ENCODE measurements at places on chromosomes 11 and 22.

- peak; percentile 32 for DNase-seq
Measured at GRCh38 chr22:19105867-19106802, 16.1 kb downstream of the DGCR2 start.

DNA sequence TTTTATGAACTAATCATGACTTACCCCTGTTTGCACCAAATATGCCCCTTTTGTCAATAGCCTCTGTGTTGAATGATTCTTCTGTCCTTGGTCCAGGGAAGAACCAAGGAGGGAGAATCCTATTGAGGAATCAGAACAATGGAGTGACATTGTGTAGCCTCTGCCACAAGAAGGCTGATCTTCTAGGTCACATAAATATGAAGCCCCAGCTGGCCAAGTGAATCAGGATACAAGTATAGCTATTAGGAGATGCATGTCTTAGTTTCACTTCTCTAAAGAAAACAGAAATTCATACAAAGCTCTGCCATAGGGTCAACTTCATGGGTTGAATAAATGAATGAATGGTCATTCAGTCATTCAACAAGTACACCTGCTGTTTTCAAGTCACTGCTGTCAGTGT lies 118.2 kb upstream of the BLID start:
- DNase-seq, result no peak

GRCh38 chr22:49861642-49862495 lies 8.2 kb downstream of the ZBED4 start:
- no peak for DNase-seq

DNA sequence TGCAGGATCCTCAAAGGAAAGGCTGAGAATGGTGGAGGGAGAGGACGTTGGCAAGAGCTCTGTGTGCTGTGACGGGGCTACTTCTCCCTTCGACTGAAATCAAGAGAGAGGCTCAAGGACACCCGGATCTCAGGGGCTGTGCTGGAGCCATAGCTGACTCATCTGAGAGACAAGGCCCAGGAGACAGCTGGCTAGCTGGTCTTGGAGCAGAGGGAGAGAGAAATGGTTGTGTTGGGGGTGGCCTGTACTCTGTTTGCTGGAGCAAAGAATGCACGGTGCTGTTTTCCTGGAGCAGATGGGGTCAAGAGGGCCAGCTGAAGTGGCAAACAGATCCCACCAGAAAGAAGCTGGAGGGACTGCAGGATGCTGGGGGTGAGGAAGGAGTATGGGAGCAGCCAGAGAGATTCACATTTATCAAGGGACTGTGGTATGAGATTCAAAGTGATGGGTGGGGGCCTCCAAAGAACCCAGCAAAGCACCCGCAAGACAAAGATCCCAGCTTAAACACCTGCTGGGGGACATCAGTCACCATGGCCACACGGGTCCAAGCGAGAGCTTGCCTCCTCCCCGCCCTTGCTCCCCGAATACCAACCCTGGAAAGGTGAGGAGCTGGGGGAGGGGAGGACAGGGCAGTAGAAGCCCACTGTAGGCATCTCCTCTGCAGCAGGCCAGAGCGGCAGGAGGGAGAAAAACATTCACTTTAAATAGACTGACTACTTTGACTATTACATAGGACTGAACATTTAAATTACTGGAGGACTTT lies 40.8 kb downstream of the MAP6 start:
- no peak for DNase-seq

DNA sequence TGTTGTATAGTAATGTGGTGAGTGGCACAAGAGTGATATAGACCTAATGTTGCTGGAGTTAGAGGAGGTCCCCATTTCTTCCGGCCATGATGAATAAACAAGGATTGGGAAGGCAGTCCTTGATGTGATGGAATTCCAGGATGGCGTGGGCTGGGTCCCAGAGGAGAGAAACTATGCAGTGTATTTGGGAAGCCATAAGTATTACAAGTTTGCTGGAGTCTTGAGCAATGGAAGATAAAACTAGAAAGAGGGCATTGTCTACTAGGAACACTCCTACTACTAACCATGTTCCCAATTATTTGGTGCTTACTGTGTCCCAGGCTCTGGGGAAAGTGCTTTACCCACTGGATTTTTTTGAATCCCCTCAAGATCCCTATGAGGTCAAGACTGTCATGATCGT lies 20.0 kb downstream of the LDLRAD3 start:
- DNase-seq, result no peak

GRCh38 chr11:72228229-72228843 lies 3.8 kb downstream of the INPPL1 start:
- DNase-seq, result no peak

GRCh38 chr22:48331266-48331665 lies 1496.4 kb downstream of the BRD1 start:
- DNase-seq, result no peak

- no peak for DNase-seq
Measured at GRCh38 chr11:75351541-75351790, at the start of gene ARRB1. Gene ARRB1 (minus strand): TSS chr11:75351661. CDS start chr11:75351607, 54 bp downstream.

DNA sequence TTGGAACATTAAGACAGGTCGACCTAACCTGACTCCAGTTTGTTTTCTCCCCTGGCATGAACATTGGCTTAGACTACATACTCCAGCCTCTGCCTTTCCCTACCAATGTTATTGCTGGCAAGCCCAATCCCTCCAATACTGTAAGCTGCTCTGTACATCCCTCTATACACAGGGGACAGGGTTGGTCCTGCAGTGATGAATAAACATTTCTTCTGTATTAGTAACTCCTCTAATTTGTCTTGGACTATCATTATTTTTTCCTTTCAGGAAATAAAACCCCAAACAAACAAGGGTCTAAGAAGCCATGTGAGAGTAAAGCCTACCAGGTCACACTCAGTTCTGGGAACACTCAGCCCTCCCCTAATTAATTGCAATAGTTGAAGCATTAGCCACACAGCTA lies 35.1 kb upstream of the FJX1 start:
- DNase-seq, result no peak

GRCh38 chr22:31840585-31840984 lies 86.8 kb downstream of the DEPDC5 start:
- DNase-seq, result no peak

DNA sequence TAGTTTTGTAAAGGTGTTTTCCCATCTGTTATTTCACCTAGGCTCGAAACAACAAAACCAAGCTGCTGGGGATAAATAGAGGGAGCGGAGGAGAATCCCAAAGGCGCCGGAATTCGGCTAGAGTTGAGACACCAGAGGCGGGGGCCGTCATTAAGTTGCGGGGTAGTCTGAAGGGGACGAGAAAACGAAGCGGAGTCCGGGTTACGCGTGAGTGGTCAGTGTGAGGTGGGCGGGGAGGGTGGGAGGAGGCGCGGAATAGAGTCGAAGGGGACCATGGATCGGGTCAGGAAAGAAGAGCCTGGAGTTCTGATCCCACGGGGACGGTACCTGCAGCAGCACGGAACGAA lies 361 bp downstream of the SRPRA start:
- no peak for DNase-seq

GRCh38 chr11:67372321-67372992 lies 941 bp downstream of the CLCF1 start:
- no peak for DNase-seq

DNA sequence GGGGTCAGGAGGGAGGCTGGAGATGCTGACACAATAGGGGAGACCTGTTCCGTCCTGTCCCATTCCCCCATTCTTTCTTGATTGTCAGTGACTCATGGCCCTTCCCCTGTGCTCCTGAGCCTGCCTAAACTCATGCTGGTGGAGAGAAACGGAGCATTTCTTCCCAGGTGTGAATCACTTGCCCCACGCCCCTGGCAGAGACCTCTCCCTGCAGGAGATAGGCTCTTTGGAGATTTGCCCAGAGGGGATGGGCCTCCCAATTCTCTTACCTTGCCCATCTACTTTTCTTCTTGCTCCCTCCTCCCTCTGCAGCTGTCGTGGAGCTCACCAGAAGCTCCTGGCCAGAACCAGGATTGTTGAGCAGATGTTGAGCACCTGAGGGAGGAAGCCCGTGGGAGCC lies 121.9 kb upstream of the OR9Q1 start:
- no peak for DNase-seq

GRCh38 chr22:38347944-38348750 lies 30.9 kb upstream of the CSNK1E start:
- no peak for DNase-seq

DNA sequence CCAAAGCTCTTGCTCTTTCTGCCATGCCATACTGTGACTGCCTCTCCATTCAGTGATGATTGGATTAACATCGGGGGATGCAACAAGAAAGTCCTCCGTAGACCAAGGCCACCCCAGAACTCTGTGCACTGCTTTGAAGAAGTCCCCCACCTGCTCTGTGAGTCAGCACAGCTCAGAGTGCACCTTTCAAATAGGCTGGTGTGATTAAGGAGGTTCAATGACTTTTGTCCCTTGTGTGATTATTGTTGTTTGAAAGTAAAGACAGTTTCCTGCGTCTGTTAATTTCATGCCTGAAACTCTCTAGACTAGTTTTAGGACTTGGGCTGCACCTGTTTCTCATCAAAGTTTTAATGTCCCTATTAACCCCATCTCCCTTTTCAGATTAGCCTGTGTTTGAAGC lies 33.0 kb upstream of the DBX1 start:
- no peak for DNase-seq

DNA sequence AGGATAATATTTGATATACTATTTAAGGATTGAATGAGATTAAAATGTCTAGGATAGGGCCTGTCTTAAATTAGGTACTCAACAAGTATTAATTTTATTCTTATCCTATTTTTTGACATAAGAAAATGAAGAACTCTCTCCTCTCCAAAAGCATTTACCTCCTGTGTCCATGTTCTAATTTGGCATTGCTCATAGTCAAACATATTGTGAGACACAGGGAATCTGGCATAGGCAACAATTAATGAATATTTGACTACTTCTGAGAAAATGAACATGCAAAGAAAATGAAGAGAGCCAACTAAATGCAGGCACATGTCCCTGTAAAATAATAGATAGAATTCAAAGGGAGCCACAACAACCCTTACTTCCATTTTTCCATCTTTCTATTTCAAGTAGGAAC lies 198.5 kb upstream of the C11orf87 start:
- DNase-seq, result no peak

GRCh38 chr11:126072141-126072741 lies 9.6 kb upstream of the CDON start:
- no peak for DNase-seq

DNA sequence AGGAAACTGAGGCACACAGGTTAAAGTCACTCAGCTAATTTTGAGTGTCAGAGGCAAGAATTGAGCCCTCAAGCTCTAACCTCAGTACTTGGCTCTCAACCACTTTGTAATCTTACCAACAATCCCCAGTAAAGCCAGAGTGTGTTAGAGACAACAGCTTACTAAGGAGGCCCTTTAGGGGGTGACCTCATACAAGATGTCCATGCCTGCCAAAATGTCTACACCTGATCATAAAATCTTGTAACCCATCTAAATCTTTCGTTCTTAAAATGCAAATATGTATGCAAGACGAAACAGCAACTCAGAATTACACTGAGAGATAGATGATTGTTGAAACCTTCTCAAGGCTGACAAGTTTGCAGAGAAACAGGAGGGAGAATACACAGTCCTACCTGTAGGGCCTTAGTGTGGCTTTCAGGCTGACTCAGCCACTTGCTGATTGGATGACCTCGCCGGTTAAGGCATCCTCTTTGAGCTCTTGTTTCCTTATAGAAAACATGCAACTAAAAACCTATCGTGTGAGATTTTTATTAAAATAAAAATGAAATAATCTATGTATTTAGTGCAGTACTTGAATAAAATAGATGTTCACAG lies 143.2 kb downstream of the OPCML start:
- no peak for DNase-seq

GRCh38 chr11:106231591-106231990 lies 154.1 kb downstream of the AASDHPPT start:
- DNase-seq, result no peak

DNA sequence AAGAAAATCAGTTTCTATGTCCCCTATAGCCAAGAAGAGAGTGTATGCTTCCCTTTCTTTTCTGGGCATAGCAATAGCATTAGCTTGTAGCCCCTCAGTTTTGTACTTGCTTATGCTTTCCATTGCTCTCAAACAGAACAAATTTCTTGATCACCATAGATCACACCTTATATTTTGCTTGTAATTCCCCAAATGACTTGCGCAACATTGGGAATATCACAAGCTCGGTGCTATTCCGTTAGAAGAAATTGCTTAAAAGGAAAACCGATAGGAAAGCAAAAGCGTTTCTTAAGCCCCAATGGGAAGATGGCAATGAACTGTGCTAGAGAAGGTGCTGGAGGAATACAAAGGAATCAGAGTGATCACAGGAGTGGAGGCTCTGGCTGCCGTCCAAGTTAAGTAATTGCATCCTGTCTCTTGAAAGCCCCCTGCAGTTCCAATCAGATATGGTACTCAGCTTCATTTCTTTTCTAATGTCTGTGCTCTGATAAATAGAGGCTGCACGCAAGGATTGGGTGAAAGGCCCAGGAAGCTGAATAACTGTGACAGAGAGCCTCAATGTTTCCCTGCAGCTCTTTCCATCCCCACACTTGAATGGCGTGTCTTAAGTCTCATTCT lies 182.1 kb upstream of the KIRREL3 start:
- no peak for DNase-seq

- DNase-seq, result no peak
Measured at GRCh38 chr11:92070026-92070889, 154.4 kb upstream of the FAT3 start.

GRCh38 chr11:86483940-86484794 lies 109.5 kb downstream of the CCDC81 start:
- no peak for DNase-seq

DNA sequence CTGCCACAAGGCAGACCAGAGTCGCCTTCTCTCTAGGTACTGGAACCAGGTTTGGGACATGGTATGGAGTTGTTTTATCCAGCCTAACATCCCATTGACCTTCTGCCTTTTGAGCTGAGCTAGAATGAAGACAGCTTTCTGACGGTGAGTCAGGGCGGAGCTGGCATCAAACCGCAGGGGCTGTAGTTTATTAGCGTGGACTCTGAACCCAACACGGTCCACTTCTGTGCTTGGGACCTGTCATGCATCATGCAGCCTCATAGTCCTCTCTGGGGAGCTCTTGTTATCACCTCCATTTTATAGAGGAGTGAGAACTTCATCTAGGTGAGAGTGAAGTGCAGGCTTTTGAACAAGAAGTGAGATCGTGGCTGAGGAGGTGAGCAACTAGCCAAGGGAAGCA lies 8.3 kb downstream of the GAL3ST1 start:
- DNase-seq, result no peak

DNA sequence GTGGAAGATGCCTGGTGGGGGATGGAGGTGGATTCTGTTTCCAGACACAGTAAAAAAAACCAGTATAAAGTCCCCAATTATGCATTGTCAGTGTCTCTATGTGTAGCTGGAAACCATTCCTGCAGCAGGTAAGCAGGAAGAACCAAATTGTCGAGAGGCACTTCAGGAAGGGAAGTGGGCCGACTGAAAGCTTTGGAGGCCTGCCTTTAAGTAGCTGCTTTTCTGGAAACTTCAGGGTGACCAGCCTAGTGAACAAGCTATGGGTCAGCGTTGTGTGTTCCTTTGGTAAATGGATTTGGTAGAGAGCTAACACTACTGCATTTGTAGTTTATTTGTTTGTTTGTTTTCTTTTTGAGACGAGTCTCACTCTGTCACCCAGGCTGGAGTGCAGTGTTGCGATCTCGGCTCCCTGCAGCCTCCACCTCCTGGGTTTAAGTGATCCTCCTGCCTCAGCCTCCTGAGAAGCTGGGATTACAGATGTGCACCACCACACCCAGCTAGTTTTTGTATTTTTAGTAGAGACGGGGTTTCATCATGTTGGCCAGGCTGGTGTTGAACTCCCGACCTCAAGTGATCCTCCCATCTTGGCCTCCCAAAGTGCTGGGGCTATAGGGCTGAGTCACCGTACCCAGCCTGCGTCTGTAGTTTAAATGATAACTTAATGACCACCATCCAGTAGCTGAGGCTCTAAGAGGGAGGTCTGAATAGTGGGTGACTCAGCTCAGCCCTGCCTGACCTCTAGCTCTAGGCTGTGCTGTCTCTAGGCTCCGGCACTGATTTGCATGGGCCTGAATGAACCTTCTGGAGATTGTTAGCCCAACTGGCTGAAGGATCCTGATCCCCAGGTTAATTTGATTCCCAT lies 12.8 kb downstream of the PTPRJ start:
- no peak for DNase-seq
